Non-pigmented ciliary epithelial cell (primary cell): ENCODE measurements at places on chromosomes 4 and X.

DNA sequence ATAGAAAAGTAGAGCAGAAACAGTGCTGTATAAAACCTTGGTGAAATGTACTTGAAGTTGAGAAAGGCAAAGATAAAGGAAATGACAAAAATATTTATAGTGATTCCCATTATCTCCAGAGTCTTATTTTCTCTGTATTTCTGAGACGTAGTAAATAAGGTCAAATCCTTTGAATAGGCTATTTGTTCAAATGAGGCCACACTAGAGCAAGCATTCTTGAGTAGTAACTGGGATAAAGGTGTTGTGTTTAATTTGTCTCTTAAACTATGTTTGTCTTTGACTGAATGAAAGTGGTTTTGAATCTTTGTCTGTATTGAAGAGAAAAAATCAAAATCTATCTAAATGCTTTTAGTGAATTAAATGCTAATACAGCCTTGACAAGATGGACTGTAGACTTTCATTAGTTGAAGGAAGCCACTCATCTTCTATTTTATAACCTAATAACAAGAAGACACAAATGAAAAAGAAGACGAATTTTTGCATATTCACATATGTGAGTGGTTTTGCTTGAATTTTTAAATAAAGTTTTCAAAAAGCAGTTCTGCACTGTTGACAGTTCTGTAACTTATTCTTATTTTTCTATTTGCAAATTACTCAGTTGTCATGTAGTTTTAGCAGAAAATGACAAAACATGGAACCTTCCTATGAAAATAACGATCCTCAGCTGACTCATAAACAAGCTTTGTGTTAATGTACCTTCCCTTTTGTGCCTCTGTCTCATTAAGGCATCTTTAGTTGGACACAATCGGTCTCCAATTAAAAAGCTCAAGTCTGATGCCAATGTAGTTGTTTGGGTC, 94.8 kb upstream of the PCDH18 start:
- DNase-seq, result no peak

- DNase-seq, result no peak
These were observed 77.6 kb downstream of the CWH43 start for GRCh38 chr4:49063670-49064069.

DNA sequence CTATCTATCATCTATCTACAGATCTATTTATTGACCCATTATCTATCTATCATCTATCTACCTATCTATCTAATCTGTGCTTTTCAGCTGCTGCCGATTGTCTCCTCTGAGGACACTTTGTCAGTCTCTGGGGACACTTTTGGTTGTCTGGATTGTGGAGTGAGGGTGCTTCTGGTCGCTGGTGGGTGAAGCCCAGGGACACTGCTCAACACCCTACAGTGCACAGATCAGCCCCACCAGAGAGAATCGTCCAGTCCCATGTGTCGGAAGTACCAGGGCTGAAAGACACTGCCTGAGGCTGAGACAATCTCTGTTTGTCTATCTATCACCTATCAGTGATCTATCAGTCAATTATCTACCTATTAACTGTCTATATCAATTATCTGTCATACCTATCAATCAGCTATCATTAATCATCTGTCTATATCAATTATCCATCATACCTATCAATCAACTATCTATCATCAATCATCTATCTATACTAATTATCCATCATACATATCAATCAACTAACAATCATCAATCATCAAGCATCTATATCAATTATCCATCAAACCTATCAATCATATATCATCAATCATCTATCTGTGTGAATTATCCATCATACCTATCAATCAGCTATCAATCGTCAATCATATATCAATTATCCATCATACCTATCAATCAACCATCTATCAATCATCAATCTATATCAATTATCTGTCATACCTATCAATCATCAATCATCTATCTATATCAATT, 70.0 kb upstream of the PPP2R3B start:
- DNase-seq, result no peak

GRCh38 chr4:6660430-6660829, 19.9 kb downstream of the MRFAP1 start:
- no peak for DNase-seq

DNA sequence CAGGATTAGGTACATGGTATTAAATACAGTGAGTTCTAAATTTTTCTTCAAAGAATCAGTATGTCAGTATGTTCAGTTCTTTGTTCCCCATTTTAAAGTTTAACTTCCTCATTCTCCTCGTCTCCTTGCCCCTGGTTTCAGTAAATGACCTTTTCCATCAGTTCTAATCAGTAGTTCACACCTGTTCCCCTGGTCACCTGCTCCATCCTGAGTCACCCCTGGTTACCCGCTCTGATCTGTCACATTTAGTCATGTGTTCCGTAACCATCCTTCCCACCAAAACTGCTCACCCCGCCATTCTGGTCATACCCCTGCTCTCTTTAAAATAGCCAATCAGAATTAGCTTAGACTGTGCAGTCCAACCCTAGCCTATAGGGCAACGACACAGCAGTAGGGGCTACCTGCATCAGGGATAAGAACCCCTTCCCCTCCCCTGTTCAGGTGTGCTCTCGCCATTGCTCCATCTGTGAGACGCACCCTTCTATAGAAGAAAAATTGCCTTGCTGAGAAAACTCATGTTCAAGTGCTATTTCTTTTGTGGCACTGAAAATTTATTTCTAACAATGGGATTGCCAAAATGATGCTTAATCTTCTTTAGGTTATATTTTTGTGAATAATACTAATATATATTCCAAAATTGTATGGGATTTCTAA, 181.3 kb downstream of the OR13H1 start:
- no peak for DNase-seq
